ENCODE measurements at places on chromosomes 11 and 22.
A peak's percentile ranks its signal among the peaks of the same experiment; 100 is the strongest.

DNA sequence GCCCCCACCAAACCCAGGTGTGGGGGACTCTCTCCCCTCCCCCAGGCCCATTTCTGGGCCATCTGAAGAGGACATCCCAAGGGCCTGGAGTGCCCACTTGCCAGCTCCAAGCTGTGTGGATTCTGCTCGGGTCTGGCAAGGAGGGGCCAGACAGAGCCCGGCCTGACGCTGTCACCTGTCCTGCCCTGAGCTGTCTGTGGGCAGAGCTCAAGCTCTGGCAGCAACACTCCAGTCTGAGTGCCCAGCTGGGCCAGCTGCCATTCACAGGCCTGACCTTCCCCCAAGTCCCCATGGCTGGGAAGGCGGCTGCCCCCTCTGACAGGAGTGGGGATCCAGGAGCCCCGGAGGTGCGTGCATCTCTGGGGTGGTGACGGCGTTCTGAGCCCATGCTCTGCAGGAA, 6.2 kb upstream of the PIM3 start:
- DNase-seq: no peak

DNA sequence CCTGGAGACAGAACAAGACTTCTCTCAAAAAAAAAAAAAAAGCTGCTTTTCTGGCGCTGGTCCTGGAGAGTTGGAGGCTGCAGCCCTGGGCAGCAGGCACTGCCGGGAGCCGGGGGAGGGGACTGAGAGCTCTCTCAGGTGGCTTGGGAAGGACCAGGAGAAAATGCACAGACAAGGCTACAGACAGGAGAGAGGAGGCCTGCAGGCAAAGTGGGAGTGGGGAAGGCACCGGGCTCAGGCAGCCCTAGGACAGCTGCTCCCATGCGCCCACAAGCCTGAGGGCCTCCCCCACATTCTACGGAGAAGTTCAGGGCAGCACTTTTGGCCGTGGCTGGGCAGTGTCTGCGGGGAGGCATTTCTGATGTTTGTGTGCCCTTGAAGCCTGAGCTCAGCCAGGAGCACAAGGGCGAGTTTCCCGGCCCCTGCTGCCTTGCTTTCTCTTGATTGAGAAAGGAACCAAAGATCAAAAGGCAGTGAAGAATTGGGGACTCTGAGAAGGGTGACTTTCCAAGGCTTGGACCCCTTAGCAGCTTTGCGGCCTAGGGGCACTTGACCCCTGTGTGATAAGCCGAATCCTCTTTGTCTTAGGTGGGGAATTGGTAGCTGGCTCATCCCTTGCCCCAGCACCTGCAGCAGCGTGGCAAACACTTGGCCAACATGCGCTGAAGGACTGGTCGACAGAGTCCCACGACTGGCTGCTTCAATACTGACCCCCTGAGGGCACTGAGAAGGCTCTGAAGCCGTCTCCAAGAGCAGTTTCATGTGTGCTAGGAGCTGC, 35.3 kb downstream of the PPM1F start:
- DNase-seq: no peak

DNA sequence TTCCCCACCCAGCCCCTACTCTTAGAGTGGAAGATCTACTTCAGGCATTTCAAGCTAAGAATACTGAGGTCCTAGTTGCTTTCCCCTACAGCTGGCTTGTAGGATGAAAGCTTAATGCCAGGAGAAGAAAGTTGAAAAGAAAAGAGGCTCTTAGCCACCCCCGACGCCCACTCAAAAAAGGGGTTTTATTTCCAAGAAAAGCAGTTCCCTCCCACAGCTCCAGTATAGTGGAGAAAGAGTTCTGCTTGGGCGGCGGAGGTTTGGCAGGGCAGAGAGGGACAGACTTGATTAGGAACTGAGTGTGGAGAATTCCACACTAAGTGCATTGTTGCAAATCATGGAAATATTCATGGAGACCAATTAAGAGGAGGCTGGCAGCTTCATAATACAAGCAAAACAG, 470.9 kb downstream of the ETS1 start:
- no peak for DNase-seq

DNA sequence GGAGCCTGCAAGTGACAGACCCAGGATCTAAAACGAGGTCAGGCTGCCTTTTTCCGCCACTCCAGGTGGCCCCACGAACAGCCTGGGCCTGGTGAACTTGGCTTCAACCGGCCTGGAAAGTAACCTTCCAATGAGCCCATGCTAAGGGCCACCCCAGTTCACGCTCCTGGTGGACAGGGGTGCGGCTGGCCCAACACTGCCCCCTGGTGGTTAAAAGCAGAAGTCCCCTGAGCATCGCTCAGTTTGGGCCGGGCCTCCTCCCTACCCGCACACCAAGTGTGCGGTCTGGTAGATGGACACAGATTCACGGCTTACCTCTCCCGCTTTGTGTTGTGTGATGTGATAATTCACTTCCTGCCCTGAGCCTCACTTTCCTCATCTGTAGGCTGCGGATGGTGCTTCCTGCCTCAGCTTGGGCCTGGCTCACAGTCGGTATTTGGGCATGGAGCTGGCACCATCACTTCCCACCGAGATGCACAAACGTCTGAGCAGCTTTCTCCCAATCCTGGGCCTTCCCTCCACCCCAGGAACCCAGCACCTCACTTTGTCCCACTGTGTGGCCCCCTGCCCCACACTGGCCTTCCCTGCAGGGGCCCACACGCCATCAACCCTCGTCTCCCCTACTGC, 13.7 kb upstream of the SEC14L3 start:
- peak; percentile 67 for DNase-seq

DNA sequence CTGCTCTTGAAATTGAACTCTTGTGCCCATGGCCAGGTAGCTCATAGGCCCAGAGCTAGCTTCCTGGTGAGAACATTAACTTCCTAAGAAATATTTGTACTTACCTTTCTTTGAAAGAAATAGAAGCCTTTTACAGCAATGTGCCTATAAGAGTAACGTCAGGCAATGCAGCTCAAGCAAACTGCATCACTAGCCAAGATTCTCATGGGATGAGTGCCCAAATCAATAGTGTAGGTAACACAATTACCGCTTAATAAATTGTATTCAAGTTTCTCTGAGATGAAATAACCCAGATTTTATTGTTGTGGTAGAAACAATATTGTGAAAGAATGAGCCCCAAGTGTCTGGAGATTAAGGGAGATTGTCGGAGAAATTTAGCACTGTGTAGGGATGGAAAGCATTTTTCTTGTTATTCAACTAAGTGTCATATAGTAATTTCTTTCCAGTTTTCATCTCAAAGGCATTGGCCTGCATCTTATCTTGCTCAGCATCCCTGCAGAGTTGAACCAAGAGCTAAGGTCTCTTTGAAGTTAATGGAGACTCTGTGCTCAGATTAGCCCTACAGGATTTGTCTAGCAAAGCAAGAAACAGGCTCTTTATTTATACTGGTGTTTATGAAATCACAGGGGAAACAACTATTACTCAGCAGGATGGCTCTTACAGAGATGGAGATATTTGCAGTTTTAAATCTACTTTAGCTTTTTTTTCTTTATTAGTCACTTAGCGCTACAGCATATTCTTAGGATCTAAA, 321.0 kb upstream of the PDGFD start:
- DNase-seq: no peak

- DNase-seq: no peak
These were observed 70.2 kb downstream of the DDX10 start for GRCh38 chr11:108734956-108735559.

- no peak for DNase-seq
These were observed 7.7 kb upstream of the OR8B12 start for GRCh38 chr11:124551189-124551588.

DNA sequence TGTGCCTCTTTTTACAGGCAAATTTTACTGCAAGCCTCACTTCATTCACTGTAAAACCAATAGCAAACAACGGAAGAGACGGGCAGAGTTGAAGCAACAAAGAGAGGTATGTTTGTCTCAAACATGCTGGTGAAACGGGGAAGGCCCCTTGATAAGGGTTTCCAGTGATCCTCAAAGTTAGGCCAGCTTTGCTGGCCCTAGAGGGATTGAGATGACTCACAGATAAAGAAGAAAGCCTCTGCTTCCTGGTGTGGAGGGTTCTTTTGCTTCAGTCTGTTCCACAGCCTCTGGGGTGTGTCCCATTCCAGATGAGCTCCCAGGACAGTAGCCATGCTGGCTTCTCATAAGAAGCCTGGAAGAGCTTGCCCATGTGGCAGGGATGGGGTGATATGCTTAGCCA, 118.9 kb upstream of the PARVA start:
- no peak for DNase-seq

DNA sequence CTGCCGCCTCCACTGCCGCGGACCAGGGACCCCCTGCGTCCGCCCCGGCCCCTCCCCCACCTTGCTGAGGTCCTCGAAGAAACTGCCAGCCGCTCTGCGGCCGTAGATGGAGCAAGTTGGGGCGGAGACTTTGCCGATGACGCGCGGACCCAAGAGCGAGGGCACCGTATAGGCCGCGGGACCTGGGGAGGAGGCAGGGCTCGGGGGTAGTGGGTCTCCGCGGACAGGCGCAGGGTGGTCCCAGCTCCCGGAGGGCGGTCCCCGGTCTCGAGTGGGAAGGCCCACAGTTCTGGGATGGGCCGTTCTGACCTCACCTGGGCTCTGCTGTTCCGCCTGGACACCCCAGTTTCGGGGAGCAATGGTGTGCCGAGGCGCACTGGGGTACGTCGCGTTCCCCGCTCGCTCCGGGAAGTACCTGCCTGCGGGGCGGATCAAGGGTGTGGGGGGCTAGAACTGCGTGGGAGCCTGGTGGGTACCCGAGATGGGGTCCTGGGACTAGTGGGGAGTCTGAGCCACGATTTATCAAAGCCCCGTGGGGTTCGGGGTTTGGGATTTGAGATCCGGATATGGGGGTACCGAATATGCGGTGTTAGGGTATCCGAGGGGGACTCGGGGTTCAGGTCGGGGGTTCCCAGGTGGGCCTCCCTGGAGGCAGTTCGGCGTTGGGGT, 1.2 kb upstream of the TYMP start:
- DNase-seq: peak; percentile 74

- peak; percentile 87 for DNase-seq
These were observed 51.9 kb downstream of the CD44 start for GRCh38 chr11:35190804-35191348.

- no peak for DNase-seq
These were observed 3.7 kb upstream of the MTFP1 start for GRCh38 chr22:30421695-30422480.

DNA sequence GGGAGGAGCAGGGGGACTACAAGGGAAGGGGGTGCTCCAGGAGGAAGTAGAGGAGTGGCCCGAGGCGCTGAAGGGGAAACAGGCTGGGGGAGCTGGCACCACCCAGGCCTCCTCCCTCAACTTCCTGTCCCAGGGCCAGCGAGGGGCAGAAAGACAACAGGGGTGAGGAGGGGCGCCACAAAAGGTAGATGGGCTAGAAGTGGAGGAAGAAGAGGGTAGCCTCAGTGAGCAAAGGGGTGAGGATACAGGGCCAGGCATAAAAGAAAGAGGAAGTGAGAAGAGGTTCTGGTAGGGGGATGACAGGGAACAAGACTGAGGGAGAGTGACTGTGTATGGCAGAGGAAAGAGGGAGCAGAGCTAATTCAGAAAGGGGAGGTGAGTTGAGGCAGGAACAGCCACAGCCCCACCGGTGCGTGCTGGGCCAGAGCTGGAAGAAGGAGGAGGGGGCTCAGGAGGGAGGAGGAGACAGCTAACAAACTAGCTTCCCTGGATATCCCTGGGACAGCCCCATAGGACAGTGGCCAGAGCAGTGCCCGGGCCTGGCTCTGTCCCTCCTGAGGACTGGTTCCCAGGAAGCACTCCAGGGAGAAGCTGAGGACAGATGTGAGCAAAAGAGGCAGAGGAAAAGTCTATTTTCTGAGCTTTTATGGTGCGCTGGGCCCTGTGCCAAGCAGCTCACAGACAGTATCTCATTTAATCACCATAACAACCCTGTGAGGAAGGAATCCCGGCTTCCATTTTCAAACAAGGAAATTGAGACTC, 8.5 kb downstream of the DCHS1 start:
- DNase-seq: no peak

- no peak for DNase-seq
These were observed 42.5 kb downstream of the ATG16L2 start for GRCh38 chr11:72856551-72857345.

- no peak for DNase-seq
These were observed 104.1 kb downstream of the ETS1 start for GRCh38 chr11:128483211-128483788.

DNA sequence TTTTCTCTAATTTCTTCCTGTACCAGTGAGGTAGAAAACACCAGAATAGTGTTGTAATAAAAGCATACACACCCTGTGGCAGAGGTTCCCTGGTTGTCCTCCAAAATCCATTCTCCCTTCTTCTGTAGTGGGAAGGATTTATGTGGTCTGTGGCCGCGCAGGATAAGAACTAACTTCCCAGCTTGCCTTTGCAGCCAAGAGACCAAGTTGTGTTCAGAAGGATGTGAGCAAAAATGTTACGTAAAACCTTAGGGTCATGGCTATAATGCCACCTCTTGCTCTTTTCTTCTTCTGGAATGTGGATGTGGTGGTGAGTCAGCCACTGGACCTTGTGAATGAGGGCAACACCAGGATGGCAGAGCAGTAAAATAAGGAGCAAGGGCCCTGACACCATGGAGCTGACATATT, 28.4 kb downstream of the CCDC90B start:
- peak; percentile 32 for DNase-seq

GRCh38 chr11:16999116-16999515, 15.1 kb downstream of the PLEKHA7 start:
- DNase-seq: no peak

- DNase-seq: no peak
These were observed 15.5 kb downstream of the SLC43A1 start for GRCh38 chr11:57499983-57500461.

GRCh38 chr11:130582981-130583380, 134.5 kb downstream of the ADAMTS15 start:
- no peak for DNase-seq

DNA sequence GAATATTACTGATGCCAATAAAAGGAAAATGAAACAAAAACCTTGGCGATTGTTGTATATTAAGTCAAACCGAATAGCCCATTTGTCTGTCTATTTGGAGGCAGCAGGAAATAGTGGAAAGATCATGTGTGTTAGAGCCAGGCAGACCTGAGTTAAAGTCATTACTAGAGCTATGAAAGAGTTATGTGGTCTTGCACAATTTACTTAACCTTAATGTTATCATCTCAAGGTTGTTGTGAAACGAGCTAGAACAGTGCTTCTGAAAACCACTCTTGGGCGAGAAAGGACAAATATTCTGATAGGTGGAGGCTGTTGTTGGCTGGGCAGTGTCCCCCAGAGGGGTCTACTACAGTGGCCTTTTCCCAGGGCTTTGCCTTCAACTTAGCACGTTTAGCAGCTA, 60.0 kb upstream of the NUP160 start:
- no peak for DNase-seq

Data from SJSA1 (cell line).